ENCODE measurements at places on chromosomes 3 and 15.

DNA sequence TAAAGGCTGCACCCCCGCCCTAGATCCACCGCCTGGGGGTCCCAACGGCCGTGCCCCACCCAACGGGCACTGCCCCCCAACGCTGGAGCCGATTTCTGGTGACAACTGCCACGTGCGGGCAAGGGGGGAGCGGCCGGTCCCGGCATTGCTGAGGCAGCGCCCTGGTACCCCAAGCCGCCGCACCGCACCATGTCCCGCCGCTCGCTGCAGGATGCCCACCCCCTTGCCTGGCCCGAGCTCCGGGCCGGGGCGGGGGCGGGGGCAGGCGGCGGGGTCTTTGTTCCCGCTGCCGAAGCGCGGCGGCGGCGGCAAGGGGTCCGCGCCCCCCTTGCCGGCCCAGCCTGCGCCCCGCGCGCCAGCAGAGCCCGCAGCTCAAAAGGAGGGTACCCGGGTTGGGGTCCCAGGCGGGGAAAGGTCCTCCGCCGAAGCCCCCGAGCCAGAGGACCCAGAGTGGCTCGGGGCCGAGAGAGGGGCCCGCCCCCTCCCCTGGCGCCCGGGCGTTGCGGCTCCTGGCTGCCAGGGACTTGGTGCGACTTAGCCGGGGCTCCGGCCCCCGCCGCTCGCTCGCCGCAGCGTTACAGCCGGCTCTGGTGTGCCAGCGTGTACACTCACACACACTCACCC, 678 bp downstream of the SEMA7A start:
- DNase-seq = no peak

DNA sequence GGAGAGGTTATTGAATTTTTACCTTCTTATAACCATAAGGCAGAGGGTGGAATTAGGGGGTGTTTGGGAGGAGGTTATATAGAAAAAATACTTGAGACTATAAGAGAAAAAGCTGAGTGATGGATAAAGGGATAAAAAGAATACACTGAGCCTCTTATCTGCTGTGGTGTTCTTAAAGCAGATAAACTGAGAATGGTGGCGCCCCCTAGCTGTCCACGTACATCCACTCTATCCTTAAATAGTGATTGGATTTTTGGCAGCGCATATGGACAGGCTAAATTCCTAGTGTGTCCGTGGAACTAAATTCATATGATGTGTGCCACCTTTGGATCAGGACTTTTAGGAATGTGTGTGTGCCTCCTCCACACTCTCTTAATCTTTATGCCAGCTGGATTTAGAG, 121.1 kb downstream of the OXSM start:
- DNase-seq = no peak

DNA sequence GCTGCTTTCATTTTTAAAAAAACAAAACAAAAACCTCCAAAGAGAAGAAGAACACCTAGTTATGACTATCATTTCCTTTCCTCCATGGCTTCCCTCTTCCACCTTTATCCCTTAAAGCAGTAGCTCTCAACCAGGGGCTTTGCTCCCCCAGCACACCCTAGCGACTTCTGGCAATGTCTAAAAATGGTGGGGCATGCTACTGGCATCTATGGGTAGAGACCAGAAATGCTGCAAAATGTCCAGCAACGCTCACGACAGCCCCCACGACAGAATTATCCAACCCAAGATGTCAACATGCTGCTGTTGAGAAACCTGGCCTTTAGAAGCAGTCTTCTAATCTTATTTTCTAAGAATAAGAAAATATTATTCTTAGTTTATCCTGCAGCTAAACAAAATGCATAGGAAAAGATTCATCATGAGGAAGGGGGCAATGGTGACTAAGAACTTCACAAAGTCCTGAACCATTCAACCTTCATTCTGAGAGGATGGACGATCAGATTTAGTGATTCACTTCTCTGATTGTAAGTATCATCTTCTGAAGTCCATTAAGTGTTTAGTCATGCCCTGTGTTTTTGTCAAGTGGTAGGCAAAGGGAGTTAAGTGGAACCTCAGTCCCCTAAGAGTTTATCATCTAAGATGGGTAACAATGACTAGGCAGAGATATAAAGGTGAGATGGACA, 81.7 kb downstream of the CCNL1 start:
- DNase-seq = no peak

DNA sequence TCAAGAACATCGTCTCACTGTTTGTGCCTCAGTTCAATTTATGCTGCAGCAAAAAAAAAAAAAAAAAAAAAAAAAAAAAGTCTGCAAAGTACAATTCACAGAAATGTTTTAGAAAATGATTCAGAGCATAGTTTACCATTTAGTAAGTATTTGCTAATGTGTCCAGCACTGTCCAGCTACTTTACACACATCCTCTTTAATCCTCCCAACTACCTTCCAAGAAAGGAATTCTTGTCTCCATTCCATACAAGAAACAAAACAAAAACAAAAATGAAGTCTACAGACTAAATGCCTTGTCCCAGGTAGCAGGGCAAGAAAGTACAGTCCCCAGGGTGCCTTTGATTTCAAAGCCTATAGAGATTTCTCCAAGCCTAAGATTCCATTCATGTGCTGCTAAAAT, 38.9 kb upstream of the SNTN start:
- DNase-seq = no peak

- DNase-seq = no peak
These were observed 69.2 kb downstream of the ATP8B4 start for GRCh38 chr15:50049871-50050270.

DNA sequence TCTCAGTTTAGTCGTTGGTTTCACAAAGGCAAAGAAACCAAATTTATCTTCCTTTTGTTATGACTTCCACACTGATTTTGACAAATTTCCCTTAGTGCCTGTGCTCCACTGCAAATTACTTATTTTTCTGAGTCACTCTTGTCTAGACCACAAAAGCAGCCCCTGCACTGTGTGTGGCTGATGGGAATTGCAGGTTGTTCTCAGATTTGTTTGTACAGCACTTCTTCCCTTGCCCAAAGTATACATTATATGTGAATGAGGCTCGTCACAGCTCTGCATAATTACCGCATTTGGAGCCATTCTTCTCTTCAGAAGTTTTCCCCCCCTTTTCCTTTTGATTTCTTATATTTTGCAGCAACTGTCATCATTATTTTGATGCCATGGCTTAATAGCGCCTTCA, 354.2 kb upstream of the IL12A start:
- peak; percentile 58 for DNase-seq

GRCh38 chr3:43996379-43997301, 245.0 kb upstream of the TOPAZ1 start:
- peak; percentile 45 for DNase-seq

DNA sequence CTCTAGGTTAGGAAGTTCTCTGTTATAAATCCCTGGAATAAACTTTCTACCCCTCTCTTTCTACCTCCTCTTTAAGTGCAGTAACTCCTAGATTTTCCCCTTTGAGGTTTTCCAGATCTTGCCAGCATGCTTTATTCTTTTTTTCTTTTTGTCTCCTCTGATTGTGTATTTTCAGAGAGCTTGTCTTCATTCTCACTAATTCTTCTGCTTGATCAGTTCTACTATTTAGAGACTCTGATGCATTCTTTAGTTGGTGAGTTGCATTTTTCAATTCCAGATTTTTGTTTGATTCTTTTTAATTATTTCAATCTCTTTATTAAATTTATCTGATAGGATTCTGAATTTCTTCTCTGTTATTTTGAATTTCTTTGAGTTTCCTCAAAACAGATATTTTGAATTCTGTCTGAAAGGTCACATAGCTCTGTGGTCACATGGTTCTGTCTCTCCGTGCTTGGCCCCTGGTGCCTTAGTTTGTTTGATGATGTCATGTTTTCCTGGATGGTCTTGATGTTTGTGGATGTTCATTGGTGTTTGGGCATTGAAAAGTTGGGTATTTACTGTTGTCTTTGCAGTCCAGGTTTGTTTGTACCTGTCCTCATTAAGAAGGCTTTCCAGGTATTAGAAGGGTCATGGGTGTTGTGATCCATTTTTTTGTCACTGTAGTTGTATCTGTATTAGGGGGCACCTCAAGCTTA, 89.2 kb downstream of the BBX start:
- no peak for DNase-seq

- DNase-seq = no peak
These were observed 1.6 kb upstream of the PLD1 start for GRCh38 chr3:171811913-171812335.

GRCh38 chr3:101842245-101842934, 6.9 kb upstream of the NFKBIZ start:
- no peak for DNase-seq

- DNase-seq = no peak
These were observed 52.5 kb upstream of the UBE2Q2 start for GRCh38 chr15:75790631-75791336.

DNA sequence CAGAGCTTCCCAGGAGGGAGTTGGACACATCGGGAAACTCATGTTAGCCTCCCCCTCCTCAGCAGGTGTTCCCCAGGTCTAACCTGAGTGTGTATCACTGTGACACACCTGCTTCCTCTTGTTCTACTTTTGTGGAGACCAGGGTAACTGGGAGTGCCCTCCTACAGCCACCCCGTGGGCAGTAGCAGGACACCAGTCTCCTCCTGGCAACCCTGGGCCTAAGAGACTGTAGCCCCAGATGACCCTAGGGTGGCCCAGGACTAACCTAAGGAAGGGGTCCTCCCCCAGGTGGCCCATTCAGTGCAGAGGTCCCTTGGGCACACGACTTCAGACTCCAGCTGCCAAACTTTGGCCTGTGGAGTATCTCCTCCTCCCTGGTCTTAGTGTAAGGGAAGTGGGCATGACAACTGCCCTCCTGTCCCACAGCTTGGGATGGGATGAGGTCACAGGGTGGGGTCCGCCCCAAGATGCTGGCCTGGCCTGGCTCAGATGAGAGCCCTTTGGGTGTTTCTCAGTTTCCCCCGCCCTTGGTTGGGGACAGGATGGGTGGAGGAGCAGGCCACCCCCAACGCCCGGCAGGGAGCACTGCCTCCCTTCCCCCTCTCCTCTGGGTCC, 4.8 kb downstream of the CSK start:
- no peak for DNase-seq

DNA sequence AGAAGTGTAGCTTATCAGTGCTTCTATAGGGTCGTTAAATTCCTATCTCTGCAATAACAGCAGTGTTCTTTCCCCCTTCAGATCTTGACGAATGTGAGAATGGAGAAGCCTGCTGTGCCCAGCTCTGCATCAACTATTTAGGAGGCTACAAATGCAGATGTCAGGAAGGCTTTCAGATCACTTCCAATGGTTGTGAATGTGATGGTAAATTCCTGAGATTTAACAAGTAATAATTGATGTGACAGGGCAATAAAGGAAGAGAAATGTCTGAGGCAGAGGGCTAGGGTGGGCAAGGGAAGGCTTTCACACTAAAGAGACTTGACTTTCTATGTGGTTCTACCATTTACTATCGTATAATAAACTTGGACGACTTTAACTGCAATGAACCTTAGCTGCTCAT, 711.7 kb upstream of the GOLIM4 start:
- DNase-seq = no peak

- DNase-seq = no peak
These were observed at the start of gene CYP11A1 for GRCh38 chr15:74367296-74367854. Gene CYP11A1, minus strand, starts transcription at chr15:74367646. Its CDS starts 61 bp downstream, at chr15:74367585.

DNA sequence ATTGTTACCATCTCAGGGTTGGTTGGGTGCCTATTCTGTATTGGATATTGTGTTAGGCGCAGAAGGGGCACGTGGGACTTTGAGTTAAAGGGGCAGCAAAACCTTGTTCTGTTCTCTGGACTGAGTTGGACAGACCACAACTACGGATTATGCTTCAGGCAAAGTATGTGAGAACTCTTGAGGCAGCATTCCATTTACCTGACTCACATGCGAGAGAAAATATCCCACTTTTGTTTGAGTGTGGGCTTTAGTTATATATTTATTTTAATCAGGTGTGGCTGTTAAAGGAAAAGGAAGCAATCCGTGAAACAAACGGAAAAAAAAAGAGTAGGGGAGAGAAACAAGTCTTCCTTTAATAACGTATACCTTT, 627 bp upstream of the PLS1 start:
- no peak for DNase-seq

DNA sequence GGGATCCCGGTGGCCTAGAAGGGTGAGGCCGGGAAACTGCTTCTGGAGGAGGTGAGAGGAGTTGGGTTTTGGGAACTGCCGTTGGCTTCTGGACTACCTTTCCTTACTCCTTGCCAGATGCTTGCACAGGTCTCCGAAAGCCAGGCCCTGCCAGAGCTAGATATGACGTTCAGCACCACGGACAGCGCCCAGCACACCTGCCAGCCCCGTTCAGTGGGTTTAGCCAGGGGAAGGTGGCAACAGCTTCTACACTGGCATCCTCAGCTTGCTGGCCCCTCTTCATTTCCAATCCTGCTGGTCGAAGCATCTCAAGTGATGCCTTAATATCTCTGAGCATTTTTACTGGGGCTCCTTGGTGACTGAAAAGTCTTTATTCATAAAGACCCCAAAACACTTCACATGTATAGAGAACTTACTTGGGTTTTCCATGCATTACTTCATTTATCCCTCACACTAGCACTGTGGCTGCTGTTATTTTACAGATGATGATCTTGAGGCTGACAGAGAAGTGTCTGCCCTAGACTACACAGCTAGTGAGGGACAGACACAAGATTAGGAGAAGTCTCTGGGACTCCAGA, 21.9 kb downstream of the HCN4 start:
- DNase-seq = no peak

DNA sequence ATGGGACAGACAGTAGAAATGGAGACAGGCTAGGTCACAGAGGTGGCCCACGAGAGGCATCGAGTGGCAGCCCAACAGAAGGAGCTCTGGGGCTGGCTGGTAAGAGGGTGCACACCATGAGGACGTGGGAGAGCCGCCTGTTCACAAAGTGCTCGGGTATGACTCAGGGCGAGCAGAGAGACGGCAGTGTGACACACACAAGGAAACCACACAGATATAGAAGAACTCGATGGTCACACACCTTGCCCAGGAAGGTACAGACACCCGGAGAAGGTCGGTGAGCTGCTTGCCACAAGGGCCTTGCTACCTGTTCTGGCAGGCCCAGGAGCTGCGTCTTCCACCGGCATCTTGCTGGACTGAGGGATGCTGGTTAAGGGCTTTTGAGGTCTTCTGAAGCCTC, 50.2 kb downstream of the CA12 start:
- no peak for DNase-seq

DNA sequence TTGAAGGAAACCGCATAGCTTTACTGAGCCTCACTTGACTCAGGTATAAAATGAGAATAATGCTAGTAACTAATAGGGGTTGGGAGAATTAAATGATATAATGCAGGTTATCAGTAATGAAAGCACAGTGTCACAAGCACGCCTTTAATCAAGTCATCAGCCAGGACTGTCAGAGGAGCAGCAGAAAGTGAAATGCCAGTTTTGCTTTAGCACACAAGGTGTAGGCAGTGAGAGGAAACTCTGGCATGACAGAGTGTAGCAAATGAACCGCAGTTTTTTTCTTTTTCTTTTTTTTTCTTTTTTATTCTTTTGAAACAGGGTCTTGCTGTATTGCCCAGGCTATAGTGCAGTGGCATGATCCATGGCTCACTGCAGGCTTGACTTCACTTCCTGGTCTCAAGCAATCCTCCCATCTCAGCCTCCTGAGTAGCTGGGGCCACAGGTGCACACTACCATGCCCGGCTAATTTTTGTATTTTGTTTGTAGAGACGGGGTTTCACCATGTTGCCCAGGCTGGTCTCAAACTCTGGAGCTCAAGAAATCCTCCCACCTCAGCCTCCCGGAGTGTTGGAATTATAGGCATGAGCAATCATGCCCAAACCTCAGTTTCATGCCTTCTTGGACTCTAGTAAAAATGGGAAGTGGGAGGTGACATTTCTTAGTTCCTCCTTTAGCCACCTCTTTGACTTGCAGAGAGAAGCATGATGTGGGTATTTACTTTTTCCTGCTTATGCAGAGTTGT, 9.7 kb upstream of the SCAANT1 start:
- DNase-seq = no peak

- no peak for DNase-seq
These were observed 584.0 kb downstream of the GRM7 start for GRCh38 chr3:7444886-7445285.

GRCh38 chr3:122926322-122926721, 101.2 kb downstream of the SEMA5B start:
- DNase-seq = no peak

Measured in COR-L47 (cell line).